NCI-H526 (cell line): ENCODE measurements at places on chromosomes 1 and 21.

DNA sequence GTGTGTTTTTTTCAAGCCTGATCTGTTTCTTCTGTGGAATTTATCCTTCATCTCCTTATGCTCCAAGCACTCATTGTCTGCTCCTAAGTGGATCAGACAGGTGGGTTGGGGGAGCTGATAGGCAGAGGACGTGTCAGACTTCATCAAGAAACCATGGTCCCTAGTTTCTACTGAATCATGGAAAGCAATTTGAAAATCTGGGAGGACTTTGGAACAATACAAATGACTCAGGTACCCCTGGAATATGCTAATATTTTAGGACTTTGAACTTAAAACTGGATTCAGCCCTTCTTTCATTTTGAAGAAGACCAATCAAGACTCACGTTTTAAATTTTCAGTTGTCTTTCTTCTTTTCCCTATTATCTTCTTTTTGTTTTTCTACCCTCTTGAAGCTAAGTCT is 7.7 kb downstream of the ABCG1 start:
- no peak for DNase-seq

DNA sequence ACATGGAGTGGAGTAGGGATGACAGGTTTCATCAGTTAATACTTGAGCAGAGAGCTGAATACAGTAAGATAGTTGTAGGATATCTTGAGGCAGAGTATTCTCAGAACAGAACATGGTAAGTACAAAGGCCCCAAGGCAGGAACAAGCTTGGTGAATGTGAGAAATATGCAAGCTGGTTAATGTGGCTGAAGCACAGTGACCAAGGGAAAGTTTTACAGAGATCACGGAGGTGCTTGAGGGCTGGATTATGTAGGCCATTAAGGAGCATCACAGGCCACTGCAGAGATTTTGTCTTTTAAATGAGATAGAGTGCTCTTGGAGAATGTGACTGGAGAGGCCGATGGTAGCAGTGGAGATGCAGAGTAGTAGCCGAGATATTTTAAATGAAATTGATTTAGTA is 54.0 kb upstream of the BOLA1 start:
- no peak for DNase-seq

- peak; percentile 92 for DNase-seq
Measured at GRCh38 chr1:147504801-147505311, 36.4 kb upstream of the BCL9 start.

DNA sequence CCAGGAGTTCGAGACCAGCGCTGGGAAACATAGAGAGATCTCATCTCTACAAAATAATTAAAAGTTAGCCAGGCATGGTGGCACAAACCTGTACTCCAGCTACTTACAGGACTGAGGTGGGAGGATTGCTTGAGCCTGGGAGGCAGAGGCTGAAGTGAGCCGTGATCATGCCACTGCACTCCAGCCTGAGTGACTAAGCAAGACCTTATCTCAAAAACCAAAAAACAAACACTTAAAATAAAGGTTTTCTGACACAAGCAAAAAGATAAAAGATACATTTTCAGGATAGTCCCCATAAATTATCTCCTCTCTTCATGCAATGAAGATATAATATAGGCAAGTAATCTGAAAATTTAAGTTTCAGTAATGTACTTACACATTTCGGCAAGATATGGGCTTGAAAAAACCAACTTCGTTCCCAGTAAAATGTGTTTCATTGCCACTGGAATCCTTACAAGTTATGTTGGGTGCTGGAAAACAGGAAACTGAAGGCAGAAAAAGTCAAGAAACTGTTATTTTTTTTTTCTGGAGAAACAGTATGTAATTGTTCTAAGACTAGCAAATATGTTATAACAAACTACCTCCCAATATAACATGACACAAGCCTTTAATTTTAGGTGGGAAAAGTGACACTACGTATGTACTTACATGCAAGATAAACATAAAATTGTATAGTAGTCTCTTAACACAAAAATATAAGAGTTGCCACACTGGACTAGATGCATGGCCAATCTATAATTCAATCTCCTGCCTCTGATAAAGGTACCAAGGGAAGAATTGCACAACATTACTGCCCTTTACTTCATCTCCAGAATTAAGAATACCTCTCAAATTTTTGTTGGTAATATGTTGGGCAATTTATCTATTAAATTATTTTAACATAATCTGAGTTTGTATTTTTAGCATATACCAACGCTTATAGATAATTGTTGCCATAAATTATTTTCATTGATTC is 15.7 kb downstream of the TM2D1 start:
- no peak for DNase-seq

- DNase-seq: no peak
Measured at GRCh38 chr1:4563586-4563985, 90.8 kb upstream of the AJAP1 start.

GRCh38 chr1:210677533-210677932 is 348.8 kb downstream of the HHAT start:
- no peak for DNase-seq

- no peak for DNase-seq
Measured at GRCh38 chr1:75559136-75559535, 51.8 kb downstream of the SLC44A5 start.

DNA sequence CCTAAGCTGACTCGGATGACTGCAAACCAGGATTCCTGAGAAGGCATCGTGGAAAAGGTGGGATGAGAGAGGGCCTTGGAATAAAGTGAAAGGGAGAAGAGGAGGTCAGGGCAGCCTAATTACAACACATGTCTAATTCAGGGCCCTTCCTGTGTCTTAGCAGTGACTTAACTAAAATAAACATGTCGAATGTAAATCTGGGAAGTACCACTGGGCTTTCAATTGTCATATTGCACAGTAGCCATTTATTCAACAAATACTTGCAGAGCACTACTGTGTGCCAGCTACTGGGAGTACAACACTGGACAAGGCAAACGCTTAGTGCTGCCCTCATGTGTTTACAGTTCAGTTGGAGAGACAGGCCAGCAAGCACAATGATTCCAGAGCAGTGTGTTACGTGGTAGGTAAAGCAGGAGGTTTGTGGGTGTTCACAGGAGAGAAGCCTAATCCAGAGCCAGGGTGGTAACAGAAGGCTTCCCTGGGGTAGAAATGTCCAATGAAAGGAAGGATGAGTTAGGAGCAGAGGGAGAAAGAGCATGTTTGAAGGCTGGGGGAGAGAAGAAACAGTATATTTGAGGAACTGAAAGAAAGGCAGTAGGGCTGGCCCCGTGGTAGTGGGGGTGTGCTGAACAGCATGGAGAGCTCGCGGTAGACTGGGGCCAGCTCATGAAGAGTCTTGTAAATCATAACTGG is 38.0 kb upstream of the RASAL2 start:
- no peak for DNase-seq

DNA sequence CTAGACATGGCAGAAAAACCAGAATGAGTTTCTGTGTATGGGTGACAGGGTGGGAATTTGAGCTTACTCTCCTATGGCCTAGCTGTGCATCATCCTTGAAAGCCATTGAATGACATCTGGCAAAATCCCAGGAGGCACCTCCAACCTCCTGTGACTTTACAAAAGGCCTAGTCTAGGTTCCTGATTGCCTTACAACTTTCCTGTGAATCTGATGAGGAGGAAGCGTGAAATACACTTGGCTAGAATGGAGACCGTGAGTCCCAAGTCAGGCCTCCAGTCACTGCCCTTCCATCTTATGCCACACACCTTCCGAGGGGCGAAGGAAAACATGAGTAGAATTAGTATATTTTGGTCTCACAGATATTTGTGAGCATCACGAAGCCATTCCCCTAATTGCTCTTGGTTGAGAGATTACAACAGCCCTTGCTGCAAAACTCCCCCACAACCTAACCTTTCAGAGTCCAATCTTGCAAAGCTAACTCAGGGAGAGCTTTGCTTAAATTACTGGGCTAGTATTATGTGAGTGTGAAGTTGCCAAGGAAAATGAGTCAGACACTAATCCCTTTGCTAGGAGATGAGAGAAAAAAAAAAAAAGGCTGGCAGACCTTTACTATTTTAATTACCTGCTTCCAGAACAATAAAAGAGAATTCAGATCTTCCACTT is 36.3 kb upstream of the PAXBP1 start:
- DNase-seq: no peak

GRCh38 chr1:85315789-85316188 is 39.4 kb upstream of the BCL10 start:
- no peak for DNase-seq

GRCh38 chr1:33007190-33008050 is 29.3 kb downstream of the AK2 start:
- DNase-seq: peak; percentile 54

DNA sequence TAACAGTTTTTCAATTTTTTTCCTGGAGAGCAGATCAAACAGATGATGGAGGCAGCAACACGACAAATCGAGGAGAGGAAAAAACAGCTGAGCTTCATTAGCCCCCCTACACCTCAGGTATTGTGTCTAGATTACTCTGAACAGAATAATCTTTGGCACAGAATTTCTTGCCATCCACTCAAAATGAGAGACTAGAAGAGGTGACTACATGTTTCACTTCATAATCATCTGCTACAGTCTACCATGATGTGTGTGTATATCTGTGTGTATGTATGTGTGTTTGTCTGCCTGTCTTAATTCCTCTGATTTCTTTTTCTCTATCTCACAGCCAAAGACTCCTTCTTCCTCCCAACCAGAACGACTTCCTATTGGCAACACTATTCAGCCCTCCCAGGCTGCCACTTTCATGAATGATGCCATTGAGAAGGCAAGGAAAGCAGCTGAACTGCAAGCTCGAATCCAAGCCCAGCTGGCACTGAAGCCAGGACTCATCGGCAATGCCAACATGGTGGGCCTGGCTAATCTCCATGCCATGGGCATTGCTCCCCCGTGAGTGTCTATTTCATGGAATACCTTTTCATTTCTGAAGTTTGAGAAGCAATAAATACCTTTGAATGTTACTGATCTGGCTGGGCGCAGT is 11.4 kb downstream of the PRPF3 start:
- no peak for DNase-seq

DNA sequence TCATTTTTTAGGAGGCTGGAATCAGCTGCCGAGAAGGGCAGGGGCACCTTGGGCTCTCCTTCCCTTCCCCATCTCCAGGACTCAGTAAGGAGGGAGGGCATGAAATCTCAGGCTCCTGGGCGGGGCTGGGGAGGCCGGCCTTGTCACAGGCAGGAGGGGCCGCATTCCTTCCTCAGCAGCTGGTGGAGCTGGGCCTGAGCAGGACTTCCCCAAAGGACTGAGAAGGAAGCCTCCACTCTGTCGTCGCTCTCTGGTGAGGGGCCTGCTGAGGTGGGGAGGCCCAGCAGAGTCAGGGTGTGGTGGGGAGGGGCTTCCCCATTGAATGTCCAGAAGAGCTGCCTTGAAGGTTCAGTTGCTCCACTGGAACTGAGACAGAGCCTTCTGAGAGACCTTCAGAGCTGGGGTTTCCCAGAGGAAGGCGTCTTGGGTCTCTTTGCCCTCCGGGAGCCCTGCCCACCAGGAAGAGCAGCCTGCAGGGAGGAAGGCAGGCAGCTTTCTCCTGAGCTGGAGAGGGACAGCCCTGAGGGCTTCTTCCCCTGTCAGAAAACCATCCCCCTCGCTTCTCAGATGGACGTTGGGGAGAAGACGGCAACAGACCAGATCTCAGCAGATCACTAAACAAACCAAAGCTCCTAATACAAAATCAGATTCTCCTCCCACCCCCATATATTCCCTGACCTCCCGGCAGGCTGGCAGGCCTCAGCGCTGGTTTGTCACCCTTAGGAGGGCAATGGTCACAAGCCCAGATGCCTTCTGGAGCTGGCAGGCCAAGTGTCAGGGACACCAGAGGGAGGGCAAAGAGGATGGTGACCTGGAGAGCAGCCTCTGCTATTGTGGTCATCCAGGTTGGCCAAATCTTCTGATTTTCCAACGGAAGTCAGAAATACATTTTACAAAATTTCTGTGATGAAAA is 10.7 kb downstream of the KCNA10 start:
- no peak for DNase-seq

DNA sequence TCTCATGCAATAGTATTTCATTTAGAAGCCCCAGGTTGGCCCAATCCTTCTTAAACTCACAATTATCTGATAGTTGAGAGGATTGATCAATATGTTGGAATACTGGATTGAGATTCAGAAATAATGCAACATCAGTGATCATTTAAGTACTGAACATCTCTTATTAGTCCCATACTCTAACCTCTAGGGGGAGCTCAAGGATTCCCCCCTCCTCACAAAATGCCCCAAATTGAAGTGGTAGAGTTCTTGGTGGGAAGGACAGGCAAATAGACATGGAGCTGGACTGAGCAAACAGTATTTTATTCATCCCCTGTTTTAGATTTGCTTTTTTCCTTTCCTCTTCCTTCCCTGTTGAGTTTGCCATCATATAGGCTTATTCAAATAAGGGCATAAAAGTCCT is 62.8 kb downstream of the NGF start:
- peak; percentile 33 for DNase-seq

DNA sequence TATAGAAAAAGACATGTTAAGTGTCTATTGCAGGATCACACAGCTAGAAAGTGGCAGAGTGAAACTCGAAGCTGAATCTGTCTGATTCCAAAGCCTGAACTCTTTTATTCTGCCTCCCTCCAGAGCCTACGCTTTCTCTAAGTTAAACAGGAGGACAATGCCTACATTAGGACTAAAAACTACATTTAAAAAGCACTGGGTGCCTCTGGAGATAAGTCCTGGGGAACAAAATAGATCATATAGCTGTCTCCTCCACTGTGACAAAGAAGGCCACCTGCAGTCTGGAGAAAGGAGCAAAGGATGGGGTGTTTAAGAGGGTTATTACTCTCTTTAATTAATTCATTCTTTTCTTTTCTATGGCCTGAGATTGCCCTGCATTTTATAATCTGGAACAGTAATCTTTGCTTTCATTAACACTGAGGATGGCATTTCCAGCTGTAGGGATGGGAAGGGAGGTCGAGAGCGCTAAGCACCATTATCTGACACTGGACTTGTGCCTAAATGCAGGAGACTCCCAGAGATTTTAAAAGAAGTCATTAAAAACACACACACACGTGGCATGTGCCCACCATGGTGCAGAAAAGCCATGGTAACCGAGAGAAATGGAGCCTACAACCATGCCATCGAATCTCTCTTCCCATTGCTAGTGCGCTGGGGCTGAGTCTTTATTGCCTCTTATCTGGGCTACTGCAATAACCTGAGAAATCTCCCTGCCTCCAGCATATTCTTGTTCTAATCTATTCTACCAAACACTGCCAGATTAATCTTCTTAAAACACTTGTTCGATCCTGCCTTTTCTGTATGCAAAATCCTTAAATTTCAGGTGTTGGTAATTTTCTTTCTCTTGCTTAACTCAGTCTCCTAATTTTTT is 92.2 kb downstream of the PLXNA2 start:
- no peak for DNase-seq

GRCh38 chr1:92277105-92277723 is 21.6 kb downstream of the GLMN start:
- no peak for DNase-seq

DNA sequence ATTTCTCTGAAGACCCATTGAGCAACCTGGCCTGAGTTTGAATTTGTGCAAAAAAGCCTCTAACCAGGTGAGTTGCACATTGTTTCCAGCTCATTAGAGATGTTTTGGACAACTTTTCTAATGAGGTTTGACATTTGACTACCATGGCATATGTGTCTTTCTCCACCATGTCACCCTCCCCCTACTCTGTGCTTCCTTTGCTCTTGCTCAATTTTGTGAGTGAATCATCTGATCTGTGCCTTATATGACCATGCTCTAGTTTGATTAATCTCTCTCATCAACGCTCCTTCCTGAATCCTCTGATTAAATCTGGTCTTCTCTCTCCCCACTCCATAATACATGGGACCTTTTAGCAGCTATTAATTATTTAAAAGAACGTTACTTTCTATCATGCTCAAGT is 144.8 kb upstream of the SAMSN1 start:
- no peak for DNase-seq
